Central memory CD8-positive, alpha-beta T cell (primary cell): ENCODE measurements at places on chromosomes 4 and X.

- no peak for DNase-seq
Measured at GRCh38 chr4:59612235-59612634, 1587.9 kb upstream of the ADGRL3 start.

GRCh38 chr4:130747842-130748241 is 1651.9 kb downstream of the C4orf33 start:
- DNase-seq: no peak

- DNase-seq: no peak
Measured at GRCh38 chrX:134735015-134735414, 76.7 kb upstream of the PLAC1 start.

DNA sequence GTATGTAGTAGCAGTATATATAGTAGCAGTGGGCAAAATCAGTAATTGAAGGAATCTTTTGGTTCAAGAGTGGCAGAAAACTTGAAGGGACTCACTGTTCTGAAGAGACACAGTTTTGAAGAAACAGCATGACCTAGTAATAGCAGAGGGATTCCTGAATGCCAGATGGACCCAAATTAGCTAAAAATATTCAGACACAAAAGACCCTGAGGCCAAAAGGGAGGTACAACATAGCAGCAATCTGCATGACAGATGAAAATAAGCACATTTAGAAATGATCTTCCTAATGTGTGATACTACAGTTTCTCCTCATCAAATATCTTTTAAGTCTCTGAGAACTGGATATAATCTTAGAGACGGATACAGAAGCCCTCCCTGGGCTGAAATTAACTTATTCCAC is 536.6 kb downstream of the PPARGC1A start:
- DNase-seq: no peak

DNA sequence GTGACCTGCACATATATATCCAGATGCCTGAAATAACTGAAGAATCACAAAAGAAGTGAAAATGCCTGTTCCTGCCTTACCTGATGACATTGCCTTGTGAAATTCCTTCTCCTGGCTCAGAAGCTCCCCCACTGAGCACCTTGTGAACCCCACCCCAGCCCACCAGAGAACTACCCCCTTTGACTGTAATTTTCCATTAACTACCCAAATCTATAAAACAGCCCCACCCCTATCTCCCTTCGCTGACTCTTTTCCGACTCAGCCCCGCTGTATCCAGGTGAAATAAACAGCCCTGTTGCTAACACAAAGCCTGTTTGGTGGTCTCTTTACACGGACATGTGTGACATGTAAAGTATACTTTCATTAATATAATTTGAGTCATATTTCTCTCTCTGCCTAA is 320.3 kb upstream of the TECRL start:
- no peak for DNase-seq

GRCh38 chr4:145183023-145183422 is 2.6 kb upstream of the OTUD4 start:
- no peak for DNase-seq

DNA sequence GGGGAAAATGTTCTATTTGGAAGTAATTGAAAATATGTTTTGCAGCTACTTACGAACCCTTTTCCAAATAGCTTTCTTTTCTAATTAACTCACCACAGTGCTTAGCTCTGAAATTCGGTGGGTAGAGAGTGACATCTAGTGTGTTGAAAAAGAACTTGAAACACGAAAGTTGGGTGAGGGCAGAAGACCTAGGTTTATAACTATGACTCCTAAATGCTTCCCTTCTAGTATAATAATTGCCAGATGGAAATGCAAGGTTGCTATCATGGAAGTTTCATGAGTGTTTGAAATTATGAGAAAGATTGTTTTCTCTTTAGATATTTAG is 77.3 kb upstream of the NOCT start:
- DNase-seq: no peak

DNA sequence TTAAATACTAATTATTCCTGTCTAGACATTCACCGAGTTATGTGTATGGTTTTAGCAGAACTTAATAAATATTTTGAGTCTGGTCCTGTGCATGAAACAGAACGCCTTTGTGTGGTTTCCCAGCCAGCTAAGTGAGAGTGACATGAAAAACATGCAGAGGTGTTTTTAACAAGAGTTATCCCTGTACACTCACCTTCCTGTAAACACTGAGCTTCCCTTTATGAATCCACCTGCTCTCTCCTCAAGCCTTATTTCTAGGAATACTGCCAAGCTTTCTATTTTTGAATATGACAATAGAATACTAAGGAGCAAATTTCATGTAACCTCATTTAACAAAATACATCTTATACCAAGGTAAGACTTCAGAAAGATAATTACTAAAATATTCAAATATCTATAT is 270.3 kb upstream of the CTSO start:
- DNase-seq: no peak

GRCh38 chr4:143477487-143477886 is 36.0 kb upstream of the SMARCA5 start:
- DNase-seq: no peak

DNA sequence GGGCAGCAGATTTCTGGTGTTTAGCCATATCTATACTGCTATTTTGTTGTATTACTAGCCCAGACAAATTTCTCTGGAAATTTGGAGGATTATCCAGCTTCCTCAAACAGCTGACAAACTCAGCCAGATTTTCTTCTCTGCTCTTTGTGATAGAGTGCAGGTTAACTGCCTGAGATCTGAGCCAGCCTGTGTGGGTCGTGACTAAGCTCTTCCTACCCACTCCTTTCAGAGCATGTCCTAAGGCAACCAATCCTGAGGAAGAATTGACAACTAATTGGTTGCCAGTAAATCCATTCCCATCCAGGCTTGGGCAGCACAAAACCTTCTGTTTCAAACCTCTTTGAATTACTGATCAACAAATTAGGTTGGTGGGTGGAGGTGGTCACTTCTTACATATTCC is 2.5 kb upstream of the GABRA2 start:
- no peak for DNase-seq

- no peak for DNase-seq
Measured at GRCh38 chrX:17608888-17609287, 128.4 kb upstream of the SCML1 start.

- no peak for DNase-seq
Measured at GRCh38 chr4:66294638-66295037, 624.3 kb upstream of the EPHA5 start.

GRCh38 chrX:44017676-44018075 is 44.5 kb upstream of the NDP start:
- no peak for DNase-seq

DNA sequence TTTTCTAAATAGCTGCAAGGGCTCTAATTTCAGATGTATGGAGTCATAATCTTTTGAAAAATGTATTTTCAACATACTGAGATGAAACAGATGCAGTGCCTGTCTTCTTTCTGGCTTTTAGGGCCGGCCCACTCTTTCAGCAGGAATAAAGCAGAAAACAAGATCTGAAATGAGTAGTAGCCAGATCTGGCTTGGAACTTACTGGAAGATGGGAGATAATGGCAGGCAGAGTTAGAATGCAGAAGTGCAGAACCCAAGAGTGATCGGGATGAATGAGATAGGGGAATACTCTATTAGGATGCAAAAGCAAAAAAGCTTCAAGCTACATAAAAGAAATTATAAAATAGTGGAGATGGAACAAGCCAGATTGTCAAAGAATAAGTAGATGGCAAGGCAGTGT is 1.4 kb upstream of the FAM120C start:
- DNase-seq: no peak

- DNase-seq: no peak
Measured at GRCh38 chrX:42021058-42021457, 97.7 kb upstream of the CASK start.

GRCh38 chr4:36224972-36225903 is 19.1 kb downstream of the ARAP2 start:
- DNase-seq: no peak

GRCh38 chrX:115582616-115583495 is 21.9 kb downstream of the PLS3 start:
- no peak for DNase-seq

GRCh38 chrX:38552721-38553120 is 8.6 kb upstream of the TSPAN7 start:
- no peak for DNase-seq

DNA sequence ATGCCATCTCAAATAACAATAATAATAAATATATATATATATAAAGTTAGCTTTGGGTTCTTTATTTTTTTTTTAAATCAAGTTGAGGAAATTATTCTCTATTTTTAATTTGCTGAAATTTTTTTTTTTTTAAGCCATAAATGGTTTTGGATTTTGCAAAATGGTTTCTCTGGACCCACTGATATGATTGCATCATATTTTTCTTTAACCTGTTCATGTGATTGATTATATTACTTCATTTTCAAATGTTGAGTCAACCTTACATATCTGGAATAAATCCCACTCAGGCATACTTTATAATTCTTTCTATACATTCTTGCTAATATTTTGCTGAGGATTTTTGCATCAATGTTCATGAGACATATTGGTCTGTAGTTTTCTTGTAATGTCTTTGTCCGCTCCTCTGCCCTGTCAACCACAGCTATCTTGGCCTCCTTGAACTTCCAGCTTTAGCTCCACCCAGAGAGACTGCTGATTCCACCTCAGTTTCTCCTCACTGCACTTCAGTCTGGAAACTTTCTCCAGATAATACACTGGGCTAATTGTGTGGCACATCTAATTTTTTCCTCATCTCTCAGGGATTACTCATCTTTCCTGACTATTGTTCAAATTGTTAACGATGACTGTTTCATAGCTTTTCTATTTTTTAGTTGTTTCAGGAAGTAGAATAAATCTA is 160.9 kb upstream of the GIMD1 start:
- DNase-seq: no peak

DNA sequence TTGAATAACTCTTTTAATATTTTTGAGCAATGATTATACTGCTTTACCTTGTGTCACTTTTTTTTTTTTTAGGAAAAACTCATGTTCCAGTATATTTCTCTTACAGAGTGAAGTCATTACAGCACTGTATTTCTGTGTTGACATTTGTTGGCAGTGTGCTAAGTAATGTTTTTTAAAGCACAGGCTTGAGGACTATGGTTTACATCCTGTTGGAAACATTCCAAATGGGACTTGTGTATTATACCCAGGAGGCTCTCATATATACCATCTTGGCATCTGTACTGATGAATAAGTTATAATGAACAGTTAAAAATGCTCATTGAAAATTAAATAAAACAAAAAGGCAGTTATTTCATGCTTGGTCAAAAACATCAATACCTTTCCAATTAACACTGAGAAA is 33.8 kb downstream of the CEP44 start:
- DNase-seq: no peak

GRCh38 chr4:82223715-82224114 is 150.1 kb downstream of the HNRNPD start:
- no peak for DNase-seq

DNA sequence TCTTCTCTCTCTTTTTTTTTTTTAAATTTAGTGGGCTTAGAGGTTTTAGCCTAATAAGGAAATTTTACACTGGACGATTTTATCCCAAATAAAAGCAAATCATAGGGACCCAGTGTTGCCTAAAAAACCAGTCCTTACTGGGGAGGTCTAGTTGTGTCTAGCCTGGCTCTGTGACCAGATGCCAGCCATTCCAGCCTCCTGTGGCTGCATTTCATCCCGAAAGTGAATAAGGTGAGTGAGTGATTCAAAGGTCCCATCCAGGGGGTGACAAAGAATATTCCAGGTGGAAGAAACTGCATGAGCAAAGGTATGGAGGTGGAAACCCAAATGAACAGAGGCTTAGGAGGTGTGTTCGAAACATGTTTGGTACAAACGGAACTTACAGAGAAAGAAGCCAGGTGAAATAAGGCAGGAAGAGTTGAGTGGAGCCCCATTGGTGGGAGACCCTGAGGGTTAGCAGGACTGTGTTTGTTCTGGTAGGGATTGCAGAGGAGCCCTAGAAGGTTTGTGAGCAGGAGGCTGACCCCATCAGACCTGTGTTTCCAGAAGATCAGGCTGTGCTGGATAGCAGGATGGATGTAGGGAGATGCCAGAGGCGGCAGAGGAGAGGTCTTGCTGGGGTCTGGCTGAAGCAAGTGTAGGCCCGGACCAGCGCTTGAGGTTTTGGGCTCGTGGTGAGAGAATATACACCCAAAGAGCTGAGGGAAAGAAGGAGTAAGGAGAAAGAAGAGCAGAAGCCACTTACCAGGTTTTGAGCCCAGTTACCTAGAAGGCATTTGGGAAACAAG is 31.6 kb downstream of the PTTG2 start:
- DNase-seq: no peak

DNA sequence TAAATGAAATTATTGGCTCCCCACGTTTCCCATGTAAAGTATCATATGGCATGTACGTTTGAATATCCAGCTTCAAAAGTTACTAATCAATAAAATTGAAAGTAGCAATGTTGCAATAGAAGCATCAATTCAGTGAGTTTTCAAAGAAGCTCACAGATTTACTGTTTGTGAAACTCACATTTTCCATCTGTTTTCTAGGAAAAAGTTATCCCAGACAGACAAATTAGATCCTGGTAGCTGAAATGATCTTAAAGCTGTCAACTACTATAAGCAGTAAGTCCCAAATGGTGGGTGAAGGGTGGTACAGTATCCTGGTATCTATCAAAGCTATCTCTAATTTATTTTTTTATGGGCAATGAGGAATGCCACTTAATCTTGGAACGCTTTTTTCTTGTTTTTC is 60.7 kb upstream of the MXRA5 start:
- DNase-seq: no peak

GRCh38 chrX:44245733-44246132 is 97.7 kb downstream of the EFHC2 start:
- no peak for DNase-seq

DNA sequence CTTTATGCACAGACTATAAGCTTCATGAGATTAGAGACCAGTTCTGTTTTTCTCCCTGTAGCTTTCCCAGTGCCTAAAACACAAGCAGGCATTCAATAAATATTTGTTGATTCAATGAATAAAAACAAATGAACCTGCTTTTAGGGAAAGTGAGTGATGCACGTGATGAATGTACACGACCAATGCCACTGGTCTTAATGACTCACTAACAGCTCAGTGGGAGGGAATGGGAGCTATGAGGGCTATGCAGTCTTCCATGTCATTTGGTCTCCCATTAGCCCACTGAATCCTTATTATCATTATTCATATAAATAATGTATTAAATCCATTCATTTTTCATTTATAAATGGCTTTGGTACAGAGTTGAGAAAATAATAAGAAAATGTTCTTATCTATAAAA is 247.4 kb downstream of the FBXO8 start:
- DNase-seq: no peak

- no peak for DNase-seq
Measured at GRCh38 chr4:181508601-181509000, 734.6 kb upstream of the TENM3 start.

GRCh38 chr4:119523399-119523798 is 105.2 kb downstream of the PDE5A start:
- DNase-seq: no peak
